ENCODE measurements at places on chromosomes 11 and 22.

DNA sequence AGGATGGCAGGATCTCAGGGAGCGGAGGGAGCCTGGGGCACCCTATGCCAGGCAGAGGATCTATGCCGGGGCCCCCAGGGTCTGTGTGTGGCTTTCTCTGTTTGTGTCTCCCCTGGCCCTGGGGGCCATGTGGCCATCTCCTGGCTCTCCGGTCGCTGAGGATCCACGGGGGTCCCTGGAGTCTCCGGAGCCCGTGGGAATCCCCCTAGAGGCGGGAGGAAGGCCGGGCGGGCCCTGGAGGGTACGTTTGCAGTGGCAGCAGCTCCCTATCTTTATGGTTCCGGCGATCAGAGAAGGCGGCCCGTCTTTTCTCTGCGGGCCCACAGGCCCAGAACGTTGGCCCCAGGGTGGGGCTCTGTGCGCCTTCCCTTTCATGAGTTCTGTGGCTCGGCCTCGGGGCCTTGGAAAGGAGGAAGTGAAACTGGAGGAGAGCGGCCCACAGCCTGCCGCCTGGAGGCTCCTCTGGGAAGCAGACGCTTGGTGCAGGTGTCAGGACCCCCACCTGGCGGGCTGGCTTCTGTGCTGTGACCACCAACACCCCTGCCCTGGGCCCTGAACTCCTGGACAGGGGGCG is 82.1 kb downstream of the KCNQ1 start:
- DNase-seq, result peak; percentile 78

GRCh38 chr11:102143867-102144266 is 33.6 kb downstream of the YAP1 start:
- no peak for DNase-seq

DNA sequence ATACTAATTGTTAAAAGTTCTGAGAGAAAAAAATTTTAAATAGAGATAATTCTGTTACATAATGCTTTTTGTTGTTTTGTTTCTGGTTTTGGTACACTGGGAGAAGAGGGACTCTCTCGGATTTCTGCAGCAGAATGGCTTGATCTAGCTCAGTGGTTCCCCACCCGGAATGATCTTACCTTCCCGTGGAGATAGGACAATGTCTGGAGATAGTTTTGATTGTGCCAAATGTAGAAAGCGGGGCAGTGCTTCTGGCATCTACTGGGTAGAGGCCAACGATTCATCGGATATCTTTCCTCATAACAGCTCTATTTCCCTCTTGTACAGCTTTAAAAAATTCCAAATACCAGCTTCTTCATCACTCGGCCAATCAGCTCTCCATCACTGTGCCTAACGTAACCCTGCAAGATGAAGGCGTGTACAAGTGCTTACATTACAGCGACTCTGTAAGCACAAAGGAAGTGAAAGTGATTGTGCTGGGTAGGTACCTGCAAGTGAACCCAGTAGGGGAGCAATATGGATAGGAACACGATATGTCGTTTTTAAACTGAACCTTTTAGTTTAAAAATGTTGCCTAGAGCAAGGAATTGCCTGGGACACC is 13.2 kb downstream of the CRTAM start:
- DNase-seq, result no peak

DNA sequence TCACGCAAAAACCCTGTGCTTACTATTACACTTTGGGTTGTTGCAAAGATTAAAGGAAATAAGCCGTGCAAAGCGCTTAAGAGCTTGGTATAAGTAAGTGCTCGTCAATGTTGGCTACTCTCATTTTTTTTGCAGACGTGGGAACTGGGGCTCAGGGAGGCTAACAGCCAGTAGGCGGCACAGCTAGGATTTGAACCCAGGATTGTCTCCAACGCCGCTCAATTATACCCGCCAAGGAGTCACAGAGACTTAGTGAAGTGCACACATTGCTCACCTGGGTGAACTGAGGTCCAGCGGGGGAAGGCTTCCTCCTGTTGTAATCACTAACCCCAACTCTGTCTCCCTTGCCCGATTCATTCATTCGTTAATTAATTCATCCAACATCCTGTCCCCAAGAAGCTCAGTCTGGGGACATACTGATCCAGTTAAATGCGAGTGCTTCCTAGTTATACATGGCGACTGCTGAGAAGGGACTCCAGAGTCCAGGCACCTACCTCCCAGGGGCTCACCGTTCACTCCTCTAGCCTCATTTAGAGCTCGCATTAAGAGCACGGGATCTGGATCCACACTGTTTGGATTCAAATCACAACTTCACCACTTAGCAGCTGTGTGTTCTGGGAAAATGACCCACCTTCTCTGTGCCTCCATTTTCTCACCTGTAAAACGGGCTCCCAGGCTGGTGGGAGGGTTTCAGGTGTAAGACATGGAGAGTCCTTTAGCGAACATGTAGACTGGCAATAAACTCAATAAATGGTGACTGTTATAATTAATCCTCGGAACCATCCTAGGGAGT is 838 bp upstream of the MTFP1 start:
- DNase-seq, result no peak
